Stimulated activated CD4-positive, alpha-beta T cell treated with anti-CD3 and anti-CD28 coated beads, Interleukin-1b, Interleukin-23, amount 100 ng/mL, for 1 hour (primary cell): ENCODE measurements at places on chromosomes 7 and 10.

GRCh38 chr7:47581438-47581803, 490 bp downstream of the TNS3 start:
- no peak for DNase-seq

GRCh38 chr10:79184145-79184625, 115.4 kb downstream of the ZMIZ1 start:
- no peak for DNase-seq

DNA sequence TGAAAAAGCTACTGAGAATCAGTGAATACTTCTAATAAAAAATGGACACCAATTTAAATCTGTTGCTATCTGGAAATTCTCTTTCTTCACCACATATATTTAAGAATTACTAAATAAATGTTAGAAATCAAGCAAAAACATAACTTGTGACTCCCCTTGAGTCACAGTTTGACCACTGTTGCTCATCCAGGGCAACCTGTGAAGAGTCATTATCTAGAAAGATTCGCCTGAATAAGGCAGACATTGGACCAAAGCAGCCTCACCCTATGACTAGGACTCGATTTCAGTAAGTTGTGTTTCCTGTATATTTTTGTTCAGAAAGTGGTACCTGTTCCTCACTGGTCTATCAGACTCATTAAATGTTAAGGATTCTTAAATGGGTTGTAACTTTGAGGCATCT, 572.4 kb downstream of the ATRNL1 start:
- DNase-seq = no peak

DNA sequence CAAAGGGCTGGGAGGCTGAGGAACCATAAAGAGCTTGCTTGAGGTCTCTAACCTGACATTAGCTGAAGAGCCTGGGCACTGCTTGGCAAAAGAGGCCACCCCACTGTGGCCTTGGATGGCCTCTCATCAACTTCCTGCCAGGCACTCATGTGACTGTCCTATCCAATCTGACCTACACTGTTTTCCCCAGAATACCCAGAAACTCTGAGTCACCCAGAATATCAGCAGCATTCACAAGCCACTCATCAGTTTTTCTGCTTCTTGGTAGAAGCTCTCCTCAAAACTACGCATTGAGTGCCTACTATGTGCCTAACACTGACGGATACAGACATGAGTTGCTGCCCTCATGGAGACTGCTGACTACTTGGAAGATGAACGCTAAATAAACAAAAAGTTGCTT, 4.1 kb upstream of the NT5C2 start:
- DNase-seq = no peak

GRCh38 chr10:78432583-78432982, 398.9 kb downstream of the RPS24 start:
- DNase-seq = no peak
